Activated CD4-positive, alpha-beta T cell treated with anti-CD3 and anti-CD28 coated beads, Interleukin-2, amount 50 U/mL, for 48 hours (primary cell): ENCODE measurements at places on chromosomes 16 and 17.

- no peak for DNase-seq
Measured at GRCh38 chr17:45791041-45791582, 7.0 kb downstream of the CRHR1 start.

GRCh38 chr16:81633147-81633619 lies 145.9 kb upstream of the PLCG2 start:
- no peak for DNase-seq

DNA sequence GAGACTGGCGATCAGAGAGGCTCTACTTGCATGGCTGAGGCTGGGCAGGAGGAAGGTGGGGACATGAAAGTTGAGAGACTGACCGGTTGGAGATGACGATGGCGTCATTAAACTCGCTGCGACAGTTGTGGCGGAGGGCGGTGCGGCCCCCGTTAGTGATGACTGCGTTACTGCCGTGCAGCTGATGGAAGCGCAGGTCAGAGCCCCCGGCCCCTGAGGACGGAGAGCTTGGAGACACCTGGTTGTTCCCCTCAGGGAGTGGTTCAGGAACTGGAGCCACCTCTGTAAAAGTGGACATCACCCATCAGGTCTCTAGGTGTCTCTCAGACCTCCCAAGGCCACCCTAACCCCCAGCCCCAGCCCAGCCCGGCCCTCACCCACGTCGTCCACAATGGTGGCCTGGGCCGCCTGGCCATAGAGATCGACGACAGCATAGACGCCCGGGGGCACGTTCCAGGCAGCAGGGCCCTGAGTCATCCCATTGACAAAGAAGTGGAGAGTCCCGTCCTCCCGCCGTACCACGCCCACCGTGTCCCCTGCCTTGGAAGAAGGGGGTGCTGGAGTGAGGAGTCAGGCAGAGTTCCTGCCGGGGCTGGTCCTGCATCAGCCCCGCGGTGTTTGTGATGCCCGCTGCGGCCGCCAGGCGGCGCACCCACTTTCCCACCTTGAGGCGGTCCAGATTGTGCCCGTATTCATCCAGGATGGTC lies 5.3 kb downstream of the NEURL4 start:
- peak; percentile 78 for DNase-seq

GRCh38 chr17:44069974-44070454 lies 521 bp upstream of the G6PC3 start:
- DNase-seq = peak; percentile 27

GRCh38 chr17:3157218-3157617 lies 29.9 kb upstream of the OR1G1 start:
- no peak for DNase-seq

DNA sequence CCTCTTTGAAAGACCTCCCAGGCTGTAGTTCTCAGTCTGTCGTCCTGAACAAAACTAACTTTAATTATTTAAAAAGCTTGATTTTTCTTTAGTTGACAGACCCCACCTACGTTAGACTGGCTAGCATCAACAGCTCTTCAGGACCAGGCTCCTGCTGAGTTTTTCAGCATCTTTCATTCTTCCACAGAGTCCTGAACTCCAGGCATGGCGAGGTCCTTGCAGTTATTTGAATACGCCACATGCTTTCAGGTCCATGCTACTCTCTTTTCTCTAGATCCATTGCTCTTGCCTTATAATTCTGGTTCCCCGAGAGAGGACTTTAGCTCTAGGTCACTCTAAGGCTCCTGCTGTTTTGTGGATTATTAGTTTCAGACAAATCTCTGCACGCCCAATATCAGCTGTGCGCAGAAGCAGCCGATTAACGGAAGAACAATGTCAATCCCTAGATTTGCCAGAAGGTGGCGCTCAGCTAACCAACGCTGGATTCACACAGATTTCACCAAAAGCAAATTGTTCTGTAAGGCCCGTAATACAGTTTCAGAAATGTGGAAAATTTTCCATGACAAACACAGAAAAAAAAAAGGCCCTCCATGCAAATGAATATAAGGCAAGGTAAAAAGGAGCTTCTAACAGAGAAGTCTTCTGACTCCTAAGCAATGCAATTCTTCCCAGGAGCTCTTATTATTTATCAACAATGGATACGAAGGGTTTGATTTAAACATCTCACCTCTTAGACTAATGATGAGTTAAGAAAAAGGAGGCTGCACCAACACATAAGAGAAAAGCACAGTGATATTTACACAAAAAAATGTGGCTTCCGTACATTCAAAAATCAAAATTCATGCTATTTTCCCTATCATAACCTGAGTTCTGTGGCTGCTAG lies 33.5 kb upstream of the BCO1 start:
- DNase-seq = peak; percentile 38

- no peak for DNase-seq
Measured at GRCh38 chr17:76135810-76136188, 5.2 kb downstream of the FOXJ1 start.

DNA sequence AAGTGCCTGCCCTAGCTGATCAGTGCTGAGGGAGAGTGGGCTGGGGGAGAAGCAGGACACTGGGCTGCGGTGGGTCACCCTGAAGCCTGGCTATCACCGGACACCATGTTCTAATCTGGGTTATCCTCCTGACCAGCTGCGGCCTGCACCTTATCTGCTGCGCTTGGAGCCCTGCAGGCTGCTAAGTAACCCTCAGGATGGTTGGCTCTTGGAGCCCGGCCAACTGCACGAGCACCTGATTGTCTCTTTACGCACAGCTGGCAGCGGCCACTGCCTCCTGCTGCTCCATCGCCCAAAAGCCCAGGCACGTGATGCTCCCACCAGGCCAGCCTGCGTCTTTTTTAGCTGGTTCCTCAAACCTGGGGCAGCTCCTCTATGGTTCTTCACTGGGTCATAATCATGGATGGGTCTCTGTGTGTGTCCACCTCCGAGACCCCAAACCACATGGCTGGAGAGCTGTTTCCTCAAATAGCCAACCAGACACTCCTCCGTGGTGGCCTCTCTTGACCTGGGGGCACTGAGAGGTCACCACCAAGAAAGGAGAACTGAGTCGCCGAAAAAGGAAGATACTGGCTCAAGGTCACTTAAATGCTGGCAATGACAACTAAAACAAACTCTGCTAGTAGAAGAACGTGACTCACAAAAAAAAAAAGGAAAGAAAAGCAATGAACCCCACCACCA lies 21.7 kb downstream of the SPHK1 start:
- DNase-seq = no peak

DNA sequence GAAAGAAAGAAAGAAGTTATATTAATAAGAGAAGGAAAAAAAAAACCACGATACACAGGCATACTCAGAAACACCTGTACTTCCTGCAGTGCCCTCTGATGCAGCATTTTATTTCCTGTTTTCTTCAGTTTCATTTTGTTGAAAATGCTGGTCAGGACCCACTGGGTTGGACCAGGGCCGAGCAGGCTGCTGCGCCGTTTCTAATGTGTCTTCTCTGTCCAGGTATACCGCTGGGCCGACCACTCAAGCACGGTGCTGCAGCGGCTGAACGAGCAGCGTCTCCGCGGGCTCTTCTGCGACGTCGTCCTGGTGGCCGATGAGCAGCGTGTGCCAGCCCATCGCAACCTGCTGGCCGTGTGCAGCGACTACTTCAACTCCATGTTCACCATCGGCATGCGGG lies 8.3 kb downstream of the KLHL36 start:
- no peak for DNase-seq
